ENCODE measurements at places on chromosomes 4 and X.

- DNase-seq = no peak
Measured at GRCh38 chr4:55736605-55737183, 82.9 kb upstream of the EXOC1L start.

DNA sequence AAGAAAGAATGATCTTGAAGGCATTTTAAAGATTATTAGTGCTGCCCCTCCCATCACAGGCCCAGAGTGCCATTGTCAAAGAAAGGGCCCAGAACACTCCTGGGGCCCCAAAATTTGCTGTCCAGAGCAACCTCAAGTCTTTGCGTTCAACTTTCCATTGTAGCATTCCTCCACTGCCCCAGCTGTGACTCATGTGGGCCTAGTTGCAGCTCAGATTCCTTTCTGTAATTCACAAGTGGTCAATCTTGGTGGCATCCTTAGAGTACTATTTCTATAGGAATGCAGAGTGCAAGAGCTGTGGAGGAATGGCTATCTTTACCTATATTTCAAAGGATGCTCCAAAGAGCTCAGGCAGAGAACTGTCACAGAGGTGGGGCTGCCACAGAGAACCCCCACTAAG lies 1500.8 kb upstream of the IGFBP7 start:
- DNase-seq = no peak

DNA sequence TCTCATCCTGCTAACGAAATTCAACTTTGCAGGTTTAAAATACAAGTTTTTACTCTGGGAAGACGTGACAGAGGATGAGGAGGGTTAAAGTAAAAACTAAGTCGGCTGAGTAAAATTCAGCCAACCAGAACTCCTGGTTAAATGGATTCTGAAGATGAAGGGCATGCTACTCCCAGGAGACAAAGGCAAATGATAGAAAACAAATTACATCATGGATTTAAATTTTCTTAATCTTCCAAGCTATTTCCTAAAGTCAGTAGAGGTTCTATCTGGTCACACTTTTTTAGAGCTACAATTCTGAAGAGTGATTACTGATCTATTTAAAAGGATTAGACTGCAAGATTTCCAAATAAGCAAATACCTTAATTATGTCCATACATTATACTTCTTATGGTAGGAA lies 47.9 kb downstream of the ZNF827 start:
- DNase-seq = no peak

DNA sequence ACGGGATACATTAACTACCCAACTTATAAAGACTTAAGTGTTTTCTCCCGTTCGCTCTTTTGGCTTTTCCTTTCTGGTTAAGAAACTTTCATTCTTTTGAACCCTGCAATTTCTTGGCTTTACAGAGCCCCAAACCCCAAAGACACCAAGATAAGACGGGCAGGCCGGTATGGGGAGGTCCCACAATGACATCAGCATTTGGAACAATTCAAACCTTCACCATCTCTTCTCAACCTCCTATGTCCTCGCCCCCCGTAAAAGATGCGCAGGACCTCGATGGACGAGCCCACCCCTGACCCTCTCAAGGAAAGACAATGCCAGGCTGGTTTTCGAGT lies 999 bp downstream of the ZNF518B start:
- DNase-seq = no peak

- DNase-seq = no peak
Measured at GRCh38 chr4:128635141-128635954, 174.2 kb upstream of the JADE1 start.

GRCh38 chr4:76758290-76758882 lies 139.6 kb downstream of the SOWAHB start:
- DNase-seq = no peak

DNA sequence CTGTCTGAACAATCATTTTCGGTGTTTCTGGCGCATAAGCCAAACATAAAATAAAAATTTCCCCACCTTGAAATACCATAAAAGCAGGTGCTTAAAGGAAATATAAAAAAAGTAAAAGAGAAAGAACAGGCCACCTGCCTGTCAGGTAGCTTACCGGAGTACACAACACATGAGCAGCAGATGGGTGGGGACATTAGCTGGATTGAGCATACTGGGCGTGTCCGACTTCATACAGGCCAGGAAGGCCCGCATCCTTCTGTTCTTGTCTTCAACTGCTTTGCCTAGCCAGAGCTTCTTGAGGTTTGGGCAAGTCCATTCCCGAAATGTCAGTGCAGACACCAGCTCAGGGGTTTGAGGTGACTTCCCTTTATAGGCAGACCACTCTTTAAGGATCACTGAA lies 66.7 kb downstream of the FAM120C start:
- no peak for DNase-seq

DNA sequence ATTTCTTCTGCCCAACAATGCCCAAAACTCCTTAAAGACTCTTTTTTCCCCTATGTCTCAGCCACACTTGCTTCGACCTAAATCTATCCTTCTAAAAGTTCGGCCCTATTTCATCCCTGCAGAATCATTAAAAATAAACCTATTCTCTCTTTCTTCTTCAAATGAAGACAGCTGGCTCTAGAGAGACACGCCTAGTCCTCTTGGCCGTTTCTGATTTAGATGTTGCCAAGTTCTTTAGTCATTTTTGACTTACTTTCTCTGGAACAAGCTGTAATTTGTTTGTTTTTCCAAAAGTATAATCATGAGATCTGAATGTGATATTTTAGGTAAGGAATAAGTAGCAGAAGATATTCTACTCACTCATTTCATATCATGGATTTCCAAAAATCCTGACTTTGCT lies 211.6 kb downstream of the CENPC start:
- no peak for DNase-seq

DNA sequence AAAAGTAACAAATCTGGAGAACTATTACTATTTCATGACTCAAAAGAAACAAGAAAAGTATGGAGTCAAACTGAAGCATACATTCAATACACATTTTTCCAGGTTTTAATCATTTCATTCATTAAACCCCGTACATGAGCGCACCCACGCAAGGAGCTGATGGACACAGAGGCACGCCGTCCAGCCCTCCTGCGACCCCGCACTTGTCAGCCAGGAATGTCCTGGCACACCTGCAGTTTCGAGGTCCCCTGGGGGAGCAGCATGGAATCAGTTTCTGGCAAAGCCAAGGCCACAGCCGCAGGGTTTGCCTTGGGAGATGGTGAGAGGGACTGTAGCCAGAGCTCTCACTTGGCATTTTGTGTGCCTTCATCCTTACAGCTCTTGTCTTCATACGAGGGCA lies 12.8 kb upstream of the SLC2A9 start:
- DNase-seq = no peak

DNA sequence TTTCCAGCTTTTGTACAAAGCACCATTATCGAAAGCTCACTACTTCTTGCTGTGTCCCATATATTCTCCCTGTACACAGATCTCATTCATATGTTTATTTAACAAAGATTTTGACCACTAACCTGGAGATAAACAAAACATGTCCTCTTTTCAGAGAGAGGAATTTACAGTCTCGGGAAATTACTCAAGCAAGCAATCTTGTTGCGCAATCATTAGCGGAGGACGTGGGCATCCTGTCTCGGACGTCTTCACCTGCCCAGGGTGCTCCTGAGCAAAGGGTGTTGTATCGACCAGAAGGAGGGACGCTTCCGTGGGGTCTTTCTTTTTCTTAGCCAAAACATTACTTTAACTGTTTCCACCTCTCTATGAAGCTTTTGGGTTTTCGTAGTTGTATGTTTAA lies 66.5 kb upstream of the CLCN4 start:
- DNase-seq = no peak

GRCh38 chrX:121160987-121161386 lies 113.6 kb downstream of the GLUD2 start:
- no peak for DNase-seq

- no peak for DNase-seq
Measured at GRCh38 chr4:81498551-81499099, 26.9 kb upstream of the RASGEF1B start.

DNA sequence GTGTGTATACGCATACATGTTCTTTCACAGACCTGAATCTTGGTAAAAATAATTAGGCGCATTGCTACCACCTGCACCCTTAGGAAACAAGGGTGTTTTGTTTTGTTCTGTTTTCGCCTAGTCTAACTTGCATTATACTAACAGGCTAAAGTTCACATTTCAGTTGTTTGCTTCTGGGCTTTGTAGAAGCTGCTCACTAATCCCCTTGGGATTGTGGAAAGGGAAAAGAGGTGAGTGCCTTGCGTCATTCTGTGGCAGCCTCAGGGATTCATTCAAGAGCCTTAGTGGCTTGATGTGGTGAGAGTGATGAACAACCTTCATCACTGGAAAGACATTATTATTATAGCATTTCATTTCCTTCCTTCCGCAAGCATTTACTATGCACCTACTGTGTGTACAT lies 331.1 kb downstream of the ADGRL3 start:
- no peak for DNase-seq

DNA sequence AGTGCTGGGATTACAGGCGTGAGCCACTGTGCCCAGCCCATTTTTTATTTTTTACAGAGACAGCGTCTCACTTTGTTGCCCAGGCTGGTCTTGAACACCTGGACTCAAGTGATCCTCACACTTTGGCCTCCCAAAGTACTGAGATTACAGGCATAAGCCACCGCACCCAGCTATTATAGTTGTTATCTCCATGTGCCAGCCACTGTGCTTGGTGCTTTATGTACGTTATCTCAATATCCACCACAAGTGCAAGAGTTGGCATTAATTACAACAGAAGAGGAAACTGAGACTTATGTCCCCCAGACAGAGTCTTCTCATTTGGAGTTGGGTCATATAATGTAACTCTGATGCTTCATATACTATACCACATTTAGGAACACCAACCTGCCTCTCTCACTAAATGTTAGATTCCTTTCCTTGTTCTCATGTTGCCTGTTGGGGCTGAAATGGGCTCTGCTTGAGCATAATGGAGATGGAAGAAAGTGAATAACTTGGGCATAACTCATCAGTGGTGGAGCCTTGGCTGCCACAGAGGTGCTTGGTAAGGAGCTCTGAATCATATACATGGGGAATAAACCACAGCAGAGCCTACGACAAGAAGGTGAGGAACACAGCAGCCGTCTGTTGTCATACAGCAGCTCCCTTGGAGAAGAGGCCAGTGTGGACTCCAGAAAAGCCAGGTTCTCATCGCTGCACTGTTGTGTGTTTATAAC lies 84.3 kb downstream of the SPRY1 start:
- DNase-seq = no peak

GRCh38 chr4:1819284-1819683 lies 26.2 kb downstream of the FGFR3 start:
- DNase-seq = no peak

- no peak for DNase-seq
Measured at GRCh38 chrX:80181079-80181478, 166.5 kb downstream of the TBX22 start.

DNA sequence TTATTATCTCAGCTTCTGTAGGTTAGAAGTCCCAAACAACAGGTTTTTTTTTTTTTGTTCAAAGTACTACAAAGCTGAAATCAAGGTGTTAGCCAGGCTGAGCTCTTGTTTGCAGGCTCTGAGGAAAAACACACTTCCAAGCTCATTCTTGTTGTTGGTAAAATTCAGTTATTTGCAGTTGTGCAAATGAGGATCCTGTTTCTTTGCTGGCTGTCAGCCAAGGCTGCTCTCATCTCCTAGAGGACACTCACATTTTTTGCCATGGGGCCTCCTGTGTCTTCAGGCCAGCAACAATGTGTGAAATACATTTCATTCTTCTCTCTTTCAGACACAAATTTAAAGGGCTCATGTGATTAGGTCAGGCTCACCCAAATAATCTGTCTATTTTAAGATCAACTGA lies 60.3 kb upstream of the HSD17B10 start:
- DNase-seq = no peak

DNA sequence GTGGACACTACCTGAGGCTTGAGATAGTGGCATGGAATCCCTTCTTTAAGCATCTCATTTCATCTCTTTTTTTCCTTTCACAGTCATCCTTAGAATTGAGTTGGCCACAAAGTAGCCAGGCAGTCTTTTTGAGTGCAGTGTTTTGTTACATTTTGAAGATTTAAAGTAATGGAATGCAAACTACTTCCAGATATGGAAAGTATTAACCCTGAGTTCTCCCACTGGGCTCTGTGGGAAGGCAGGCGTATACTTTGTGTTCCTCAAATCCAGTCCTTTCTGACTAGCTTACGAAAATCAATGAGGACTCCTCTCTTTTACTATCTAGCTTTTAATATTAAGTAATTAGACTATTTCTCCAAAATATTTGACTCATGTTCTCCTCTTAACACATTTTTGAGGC lies 29.9 kb downstream of the PCDH10 start:
- DNase-seq = no peak

DNA sequence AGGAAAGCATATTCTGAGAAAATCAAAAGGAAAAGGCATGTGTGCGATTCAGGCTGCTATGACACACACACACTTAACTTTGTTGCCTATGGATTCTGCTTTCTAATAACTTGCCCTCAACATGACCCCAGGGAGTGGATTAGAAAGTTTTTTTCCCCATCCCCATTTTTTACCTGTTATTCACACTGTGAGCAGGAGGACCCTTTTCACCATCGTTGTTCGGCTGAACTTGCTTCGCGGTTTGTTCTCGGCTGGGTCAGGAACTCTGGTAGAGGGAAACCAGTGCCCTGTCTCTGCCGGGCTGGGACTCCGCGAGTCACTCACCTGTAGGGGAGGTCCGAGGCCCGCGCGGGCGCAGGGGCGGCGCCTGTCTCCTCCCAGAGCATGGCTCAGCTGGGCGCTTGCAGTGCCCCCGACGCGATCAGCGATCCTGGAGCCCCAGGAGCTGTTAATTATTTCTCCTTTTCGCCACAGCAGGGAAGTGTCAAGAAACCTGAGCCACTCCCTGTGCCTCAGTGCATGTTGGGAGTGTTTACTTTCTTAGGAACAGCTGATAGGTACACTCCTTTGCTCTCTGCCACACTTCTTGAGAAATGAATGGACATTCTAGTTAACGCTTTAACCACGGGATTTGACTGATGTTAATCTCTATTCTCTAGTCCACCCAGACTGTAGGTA lies at the start of gene RASSF6:
Gene RASSF6 (minus strand): TSS at position 322 of the 678 bp plus-strand sequence. CDS start 8,641 bp downstream, outside the sequence.
- no peak for DNase-seq

DNA sequence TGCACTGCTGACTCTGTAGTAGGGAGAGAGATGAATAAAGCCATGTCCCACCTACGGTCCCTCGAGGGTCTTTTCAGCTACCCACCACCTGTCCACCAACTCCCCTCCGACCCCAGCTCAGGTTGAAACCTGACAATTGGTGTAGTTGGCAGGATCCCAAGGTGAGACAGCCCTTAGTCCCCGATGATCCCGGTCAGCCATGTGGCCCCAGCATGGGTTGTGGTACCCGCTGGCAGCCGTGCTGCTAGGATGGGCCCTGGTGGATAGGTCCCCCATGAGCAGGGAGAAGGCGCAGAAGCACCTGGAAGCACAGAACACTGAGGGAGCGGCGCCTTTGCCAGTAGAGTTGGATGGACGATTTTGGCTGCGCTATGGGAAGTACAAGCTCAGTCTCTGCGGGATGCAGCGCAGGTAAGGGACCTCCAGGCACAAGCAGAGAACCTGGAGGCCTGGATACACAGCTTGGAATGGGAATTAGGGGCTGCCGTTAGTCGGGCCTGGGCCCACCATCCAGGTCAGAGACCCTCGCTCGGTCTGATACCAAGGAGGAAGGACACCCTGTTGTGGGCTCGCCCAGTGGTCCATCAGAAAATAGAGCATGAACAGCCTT lies 694.6 kb upstream of the AGA start:
- no peak for DNase-seq

GRCh38 chr4:1722551-1723118 lies 1.3 kb downstream of the TACC3 start:
- no peak for DNase-seq
